Lower leg skin (tissue), 4 donors: ENCODE measurements at places on chromosomes 7 and 10. TPM values are rescaled to one million over a fixed set of nuclear protein-coding genes. Genes with fewer than 3 reads are reported as not detected.

The LRRC18 gene
- total RNA-seq: not detected

The LIPF gene
- total RNA-seq: not detected

The TFEC gene
- 0.29 TPM for total RNA-seq

The DYNC1I1 gene
- 7.6 TPM for total RNA-seq

The RRP12 gene
- total RNA-seq: 30.9 TPM

The ZNF853 gene
- 7.7 TPM for total RNA-seq

The TMEM273 gene
- 10.3 TPM for total RNA-seq

The ANKRD1 gene
- total RNA-seq: not detected

The C10orf95 gene
- 11.7 TPM for total RNA-seq

The DPYSL4 gene
- not detected for total RNA-seq

The LIMK1 gene
- 16.7 TPM for total RNA-seq

The STAMBPL1 gene
- total RNA-seq: 8.7 TPM

The SEMA3C gene
- 67.1 TPM for total RNA-seq

The ZNF727 gene
- 2.1 TPM for total RNA-seq

The VAX1 gene
- total RNA-seq: not detected

The SFTPD gene
- total RNA-seq: 2.4 TPM

The MMRN2 gene
- total RNA-seq: 37.7 TPM

The GBX1 gene
- not detected for total RNA-seq

The TUBB8 gene
- total RNA-seq: not detected

The PLXNA4 gene
- total RNA-seq: 5.5 TPM

The NKX1-2 gene
- total RNA-seq: 2.4 TPM

The UTF1 gene
- total RNA-seq: not detected

The LRRN3 gene
- 0.16 TPM for total RNA-seq

The SLC18A3 gene
- total RNA-seq: not detected

The SORBS1 gene
- 35.1 TPM for total RNA-seq

The KCNIP2 gene
- 5.2 TPM for total RNA-seq

The ADARB2 gene
- total RNA-seq: 0.72 TPM

The TRPV6 gene
- total RNA-seq: 10.6 TPM

The PDE6C gene
- not detected for total RNA-seq

The TECTB gene
- not detected for total RNA-seq

The CHST3 gene
- 15.7 TPM for total RNA-seq

The CHST12 gene
- 34.3 TPM for total RNA-seq

The LAMB1 gene
- 46.3 TPM for total RNA-seq

The EBF3 gene
- total RNA-seq: 2.2 TPM

The FAM171A1 gene
- total RNA-seq: 2.7 TPM

The NPC1L1 gene
- total RNA-seq: 0.13 TPM

The MACROH2A2 gene
- total RNA-seq: 13.9 TPM

The C10orf67 gene
- total RNA-seq: 0.39 TPM

The LBX1 gene
- total RNA-seq: not detected

The CNPY1 gene
- not detected for total RNA-seq

The ETV1 gene
- 1.0 TPM for total RNA-seq

The HHEX gene
- total RNA-seq: 2.5 TPM

The PCDH15 gene
- not detected for total RNA-seq

The FAM241B gene
- 1.9 TPM for total RNA-seq

The TSPAN33 gene
- total RNA-seq: 13.4 TPM

The AKR1C8 gene
- not detected for total RNA-seq

The UCN3 gene
- total RNA-seq: not detected

The FXYD4 gene
- total RNA-seq: not detected

The CYP3A5 gene
- total RNA-seq: 56.4 TPM

The BTRC gene
- 16.7 TPM for total RNA-seq

The HOXA1 gene
- 3.2 TPM for total RNA-seq
